ENCODE measurements at places on chromosomes 4 and X. TPM values are rescaled to one million over a fixed set of nuclear protein-coding genes. Genes with fewer than 3 reads are reported as not detected.
A peak's percentile ranks its signal among the peaks of the same experiment; 100 is the strongest.

Gene KANTR
- 27.7 TPM for total RNA-seq

Gene USP17L29
- not detected for total RNA-seq

Gene ZFYVE28
- total RNA-seq: 25.9 TPM

Gene ASB9
- total RNA-seq: 2.9 TPM

Gene ADAMTS3
- 4.2 TPM for total RNA-seq

Gene CD38
- total RNA-seq: 9.3 TPM

DNA sequence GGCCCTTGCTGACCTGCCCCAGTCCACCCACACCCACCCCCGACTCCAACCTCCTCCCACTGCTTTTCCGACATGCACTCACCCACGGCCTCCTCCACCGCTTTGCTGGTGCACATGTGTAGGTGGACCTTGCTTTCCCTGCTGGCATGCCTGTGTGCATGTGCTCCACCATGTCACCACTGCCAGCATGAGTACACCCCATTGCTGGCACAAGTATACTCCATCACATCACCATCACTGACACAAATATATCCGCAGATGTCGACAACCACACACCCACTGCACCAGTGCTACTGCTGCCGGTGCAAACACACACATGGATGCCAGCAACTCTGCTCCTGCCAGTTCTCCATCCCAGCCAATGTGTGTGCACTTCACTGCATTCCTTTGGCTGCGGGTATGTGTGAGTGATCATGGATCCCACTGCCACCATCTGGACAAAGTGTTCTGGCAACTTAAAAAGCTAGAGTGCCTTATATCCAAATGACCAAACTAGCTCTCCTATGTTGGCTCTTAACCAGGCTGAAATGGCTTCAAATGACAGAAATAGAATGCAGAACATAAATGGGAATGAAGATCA, 1072.3 kb downstream of the RAPGEF2 start:
- no peaks in the 10 kb centered on the region for H3K4me1 ChIP-seq
- DNase-seq: peak; percentile 49
- no peak overlapping the region for H3K4me3 ChIP-seq
- no peaks in the 10 kb centered on the region for H3K27me3 ChIP-seq
- H3K36me3 ChIP-seq: no peaks in the 10 kb centered on the region

DNA sequence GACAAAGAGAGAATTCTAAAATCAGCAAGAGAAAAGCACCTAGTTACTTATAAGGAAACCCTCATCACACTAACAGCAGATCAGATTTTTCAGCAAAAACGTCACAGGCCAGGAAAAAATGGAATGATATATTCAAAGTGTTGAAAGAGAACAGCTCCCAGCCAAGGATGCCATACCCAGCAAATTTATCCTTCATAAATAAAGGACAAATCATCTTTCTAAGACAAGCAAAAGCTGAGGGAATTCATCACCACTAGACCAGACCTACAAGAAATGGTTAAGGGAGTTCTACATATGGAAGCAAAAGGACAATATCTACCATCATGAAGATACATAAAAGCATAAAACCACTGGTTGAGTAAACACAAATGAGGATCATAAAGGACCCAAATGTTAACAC, 53.6 kb downstream of the MANBA start:
- no peaks in the 10 kb centered on the region for H3K4me1 ChIP-seq
- DNase-seq: no peak
- no peaks in the 10 kb centered on the region for H3K36me3 ChIP-seq
- H3K27me3 ChIP-seq: no peaks in the 10 kb centered on the region

DNA sequence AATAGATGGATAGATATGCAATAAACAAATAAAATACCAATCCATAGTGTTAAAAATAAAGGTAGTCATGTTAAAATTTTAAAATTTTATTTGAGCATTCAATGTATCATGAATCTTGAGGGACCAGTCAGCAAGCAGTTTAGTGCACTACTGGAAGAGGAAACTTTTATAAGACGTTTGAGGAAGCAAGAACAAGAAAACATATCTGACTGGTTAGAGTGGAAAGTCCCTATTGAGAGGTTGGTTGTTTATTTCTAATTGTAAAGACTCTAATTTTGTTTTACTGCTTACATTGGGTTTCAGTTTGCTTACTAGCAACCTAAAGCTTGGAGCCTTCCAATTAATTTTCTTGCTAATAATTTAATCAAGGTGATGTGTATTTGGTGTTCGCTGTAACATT, 786.2 kb downstream of the RAB28 start:
- H3K4me1 ChIP-seq: no peaks in the 10 kb centered on the region
- H3K27me3 ChIP-seq: no peaks in the 10 kb centered on the region
- DNase-seq: no peak

- no peaks in the 10 kb centered on the region for H3K36me3 ChIP-seq
- no peaks in the 10 kb centered on the region for H3K27me3 ChIP-seq
- no peak overlapping the region for H3K27ac ChIP-seq
These were observed 42.3 kb downstream of the NIPAL1 start for GRCh38 chr4:48058617-48059530.

GRCh38 chrX:41655631-41656030, 33.1 kb upstream of the GPR34 start:
- no peak for DNase-seq
- no peaks in the 10 kb centered on the region for H3K27me3 ChIP-seq
- H3K36me3 ChIP-seq: no peaks in the 10 kb centered on the region
- no peak overlapping the region for H3K27ac ChIP-seq
- H3K4me3 ChIP-seq: no peak overlapping the region

DNA sequence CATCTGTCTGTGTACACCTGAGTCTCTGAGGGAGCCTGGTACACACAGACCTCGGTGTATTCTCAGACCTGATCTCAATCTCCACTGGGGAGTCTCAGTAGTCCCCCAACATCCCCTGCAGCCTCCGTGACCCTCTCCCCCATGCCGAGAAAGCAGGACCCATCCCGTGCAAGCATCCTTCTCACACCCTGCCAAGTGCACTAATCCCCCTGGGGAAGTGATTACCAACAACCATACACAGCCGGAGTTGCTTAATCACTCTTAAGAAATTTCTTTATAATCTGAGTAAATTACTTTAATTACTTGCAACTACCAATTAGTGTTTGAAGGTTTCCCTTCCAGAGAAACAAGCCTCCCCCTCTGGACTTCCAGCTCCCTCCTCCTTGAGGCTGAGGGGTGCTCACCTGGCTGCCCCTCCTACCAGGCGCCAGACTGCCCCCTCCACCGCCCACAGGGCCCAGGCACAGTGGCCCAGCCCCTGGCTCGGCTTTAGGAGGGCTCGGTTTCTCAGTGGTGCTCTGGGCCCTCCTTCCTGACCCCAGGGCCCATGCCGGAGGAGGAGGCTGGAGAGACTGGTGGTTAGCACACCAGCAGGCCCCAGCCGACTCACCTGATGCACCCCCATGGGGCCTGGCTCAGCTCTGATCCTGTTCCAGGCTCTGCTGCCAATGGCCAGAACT, 43.8 kb downstream of the PJA1 start:
- no peaks in the 10 kb centered on the region for H3K4me1 ChIP-seq
- DNase-seq: no peak
- no peaks in the 10 kb centered on the region for H3K27me3 ChIP-seq
- H3K36me3 ChIP-seq: no peaks in the 10 kb centered on the region
- H3K4me3 ChIP-seq: no peak overlapping the region

DNA sequence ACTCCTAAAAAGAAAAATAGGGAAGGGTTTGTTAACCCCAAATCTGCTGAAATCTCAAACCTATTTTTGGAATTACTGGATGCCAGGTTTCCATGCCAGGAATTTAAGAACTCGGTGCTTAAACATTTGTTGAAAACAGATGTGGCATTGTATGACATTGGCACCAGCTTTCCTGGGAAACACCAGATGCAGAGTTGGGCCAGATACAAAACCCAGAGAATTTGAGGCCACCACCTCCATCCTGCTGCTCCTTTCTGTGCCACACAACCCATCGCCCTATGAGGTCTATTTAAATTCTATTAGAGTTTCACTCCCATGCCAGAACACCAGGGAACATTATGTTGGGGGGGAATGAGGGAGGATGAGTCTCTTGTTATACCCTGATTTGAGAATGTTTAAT, 71.7 kb downstream of the ARAP2 start:
- H3K4me3 ChIP-seq: no peak overlapping the region
- no peaks in the 10 kb centered on the region for H3K4me1 ChIP-seq
- no peaks in the 10 kb centered on the region for H3K27me3 ChIP-seq
- no peaks in the 10 kb centered on the region for H3K36me3 ChIP-seq
- DNase-seq: no peak

DNA sequence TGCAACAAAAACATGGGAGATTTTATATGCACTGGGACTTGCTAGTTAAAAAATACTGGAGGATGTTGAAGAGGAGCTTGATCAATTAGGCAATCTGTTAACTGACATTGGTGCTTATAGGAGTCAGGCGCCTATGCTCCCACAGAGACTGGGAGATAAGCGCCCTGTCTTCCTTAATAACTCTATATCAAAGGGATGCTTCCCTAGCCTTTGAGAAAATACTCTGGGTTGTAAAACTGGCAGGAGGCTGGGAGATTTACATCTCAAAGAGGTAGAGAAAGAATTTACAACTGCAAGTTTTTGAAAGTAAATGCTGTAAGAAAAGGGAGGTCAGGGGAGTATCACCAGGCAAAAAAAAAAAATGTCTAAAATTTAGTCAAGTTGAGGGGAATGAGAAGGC, 325.4 kb downstream of the PCDH10 start:
- no peak for DNase-seq
- H3K36me3 ChIP-seq: no peaks in the 10 kb centered on the region
- H3K27me3 ChIP-seq: no peaks in the 10 kb centered on the region
- no peak overlapping the region for H3K4me3 ChIP-seq
- H3K27ac ChIP-seq: no peak overlapping the region
- no peaks in the 10 kb centered on the region for H3K4me1 ChIP-seq

DNA sequence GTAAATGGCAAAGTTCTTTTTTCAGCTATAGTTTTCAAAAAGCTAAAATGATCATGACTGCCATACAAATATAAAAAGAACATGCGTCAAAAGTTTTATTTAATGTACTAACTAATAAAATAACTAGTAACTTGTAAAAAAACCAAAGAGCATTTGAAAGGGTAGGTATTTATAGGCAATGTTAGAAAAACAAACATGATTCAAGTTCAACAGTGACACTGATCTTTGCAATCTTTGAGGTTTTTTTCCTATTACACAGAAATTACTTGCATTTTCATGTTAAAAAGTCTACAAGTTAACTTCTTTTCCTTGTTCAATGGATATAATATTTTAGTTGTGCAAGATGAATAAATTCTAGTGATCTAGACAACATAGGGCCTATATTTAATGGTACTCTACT, 72.3 kb upstream of the GRID2 start:
- no peak overlapping the region for H3K27ac ChIP-seq
- no peak overlapping the region for H3K4me3 ChIP-seq
- DNase-seq: no peak
- no peaks in the 10 kb centered on the region for H3K36me3 ChIP-seq
- no peaks in the 10 kb centered on the region for H3K4me1 ChIP-seq

- no peak for DNase-seq
- H3K27me3 ChIP-seq: no peaks in the 10 kb centered on the region
- H3K4me3 ChIP-seq: no peak overlapping the region
- H3K27ac ChIP-seq: no peak overlapping the region
- H3K36me3 ChIP-seq: peaks cover 2% of the 10 kb centered on the region
These were observed 84.3 kb upstream of the C1QTNF7 start for GRCh38 chr4:15343581-15343980.

DNA sequence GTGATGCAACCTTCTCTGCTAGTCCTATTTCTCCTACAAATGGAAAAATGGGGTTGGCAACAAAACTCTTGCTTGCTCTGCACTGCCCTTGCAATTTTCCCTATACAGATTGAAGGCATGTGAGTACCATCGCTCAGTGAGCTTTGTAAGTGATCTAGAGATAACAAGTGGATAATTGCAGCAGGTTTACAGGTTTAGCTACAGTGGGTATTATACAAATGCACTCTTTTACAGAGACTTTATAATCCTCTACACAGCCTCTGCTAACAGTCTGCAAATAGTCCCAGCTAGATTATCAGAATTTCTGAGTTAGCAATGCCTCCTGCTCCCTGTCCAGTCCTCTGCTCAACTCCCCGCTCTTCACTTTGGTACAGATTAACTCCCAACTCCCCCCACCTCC, 11.1 kb downstream of the LEF1 start:
- H3K4me1 ChIP-seq: no peaks in the 10 kb centered on the region
- H3K27me3 ChIP-seq: peaks cover 2% of the 10 kb centered on the region
- no peak for DNase-seq
- H3K27ac ChIP-seq: no peak overlapping the region

DNA sequence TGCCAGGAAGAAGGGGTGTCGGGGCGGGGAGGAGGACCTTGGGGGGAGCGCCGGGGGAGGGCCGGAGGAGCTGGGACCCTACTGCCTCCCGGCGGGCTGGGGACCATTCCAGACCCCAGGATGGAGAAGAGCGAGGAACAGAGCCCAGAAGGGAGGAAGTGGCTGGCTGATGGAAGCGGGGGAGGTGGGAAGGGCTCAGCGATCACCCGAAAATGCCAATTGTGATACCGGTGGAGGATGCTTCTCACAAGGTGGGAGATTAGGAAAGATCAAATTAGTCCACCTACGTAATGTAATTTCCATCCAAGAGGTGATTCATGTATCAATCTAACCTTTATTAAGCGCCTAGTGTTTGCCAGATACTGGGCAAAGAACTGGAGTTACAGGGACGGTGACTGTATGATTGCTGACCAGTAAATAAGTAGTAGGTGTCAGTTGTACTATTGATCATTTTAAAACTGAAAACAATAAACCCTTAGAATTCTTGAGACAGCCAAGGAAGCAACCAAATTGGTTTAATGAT, 452 bp upstream of the RAI2 start:
- H3K36me3 ChIP-seq: no peaks in the 10 kb centered on the region
- peak overlapping the region; percentile 62 for H3K4me3 ChIP-seq
- no peak for DNase-seq
- no peak overlapping the region for H3K27ac ChIP-seq
- H3K27me3 ChIP-seq: no peaks in the 10 kb centered on the region
